Occipital lobe (tissue), 3 donors: ENCODE measurements at places on chromosomes 1 and 21.

GRCh38 chr1:115217150-115218033 lies 120.7 kb downstream of the NGF start:
- DNase-seq, result no peak

DNA sequence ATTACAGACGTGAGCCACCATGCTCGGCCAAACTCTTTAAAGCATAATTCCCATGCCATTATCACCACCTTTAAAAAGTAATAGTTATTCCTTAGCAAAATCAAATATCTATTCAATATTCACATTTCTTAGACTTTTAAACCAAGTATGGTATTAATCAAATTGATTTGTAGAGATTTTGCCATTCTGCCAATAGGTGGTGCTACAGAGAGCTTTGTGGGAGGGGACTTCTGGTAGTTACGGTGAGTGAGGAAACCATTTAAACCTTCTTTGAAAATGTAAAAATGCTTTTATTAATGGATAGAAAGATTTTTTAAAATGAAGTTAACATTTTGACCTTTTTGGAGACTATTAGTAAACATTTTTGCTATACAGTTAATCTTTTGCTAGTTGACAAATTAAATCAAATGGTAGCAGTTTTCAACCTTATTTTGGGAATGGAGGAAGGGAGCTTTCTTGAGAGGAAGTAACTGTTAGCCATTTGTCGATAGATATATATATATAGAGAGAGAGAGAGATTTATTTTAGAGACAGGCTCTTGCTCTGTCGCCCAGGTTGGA lies 19.3 kb downstream of the IARS2 start:
- DNase-seq, result no peak

DNA sequence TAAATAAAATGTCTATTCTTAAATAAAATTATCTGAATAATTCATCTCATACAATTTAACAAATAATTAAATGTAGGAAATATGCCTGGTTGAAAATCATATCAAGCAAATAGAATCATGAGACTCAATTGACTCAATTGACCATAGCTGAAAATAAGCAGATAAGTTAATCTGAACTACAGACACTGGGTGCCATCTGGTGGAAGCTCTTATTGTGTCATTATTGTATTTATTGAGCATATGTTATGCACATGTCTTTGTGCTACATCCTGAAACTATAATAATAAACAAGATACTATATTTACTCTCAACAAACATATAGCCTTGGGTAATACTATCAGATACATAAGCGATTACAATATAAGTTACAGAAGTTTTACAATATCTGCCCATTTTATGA lies 41.0 kb downstream of the BRINP3 start:
- DNase-seq, result no peak

GRCh38 chr1:48250572-48250971 lies 28.1 kb downstream of the SLC5A9 start:
- no peak for DNase-seq

- DNase-seq, result no peak
Observed at GRCh38 chr1:2451741-2452140, 24.3 kb upstream of the PLCH2 start.

DNA sequence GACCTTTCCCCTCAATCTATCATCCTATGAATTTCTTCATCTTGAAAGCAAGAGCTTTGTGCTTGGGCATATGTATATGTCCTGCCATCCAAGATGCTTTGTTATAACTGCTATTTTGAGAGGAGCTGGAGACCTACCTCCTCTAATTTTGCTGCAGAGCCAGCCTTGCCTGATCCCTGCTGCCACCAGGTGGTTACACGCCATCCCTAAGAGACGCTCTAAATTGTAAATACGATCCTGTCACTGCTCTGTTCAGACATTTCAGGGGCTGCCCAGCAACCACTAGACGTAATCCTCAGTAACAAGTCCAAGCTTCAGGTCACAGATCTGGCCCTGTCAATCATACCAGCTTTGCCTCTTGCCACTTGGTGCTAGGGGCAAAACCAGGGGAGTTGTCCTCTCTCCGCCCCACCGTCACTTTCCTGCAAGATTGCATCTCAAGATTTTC lies 32.9 kb downstream of the GPA33 start:
- no peak for DNase-seq

DNA sequence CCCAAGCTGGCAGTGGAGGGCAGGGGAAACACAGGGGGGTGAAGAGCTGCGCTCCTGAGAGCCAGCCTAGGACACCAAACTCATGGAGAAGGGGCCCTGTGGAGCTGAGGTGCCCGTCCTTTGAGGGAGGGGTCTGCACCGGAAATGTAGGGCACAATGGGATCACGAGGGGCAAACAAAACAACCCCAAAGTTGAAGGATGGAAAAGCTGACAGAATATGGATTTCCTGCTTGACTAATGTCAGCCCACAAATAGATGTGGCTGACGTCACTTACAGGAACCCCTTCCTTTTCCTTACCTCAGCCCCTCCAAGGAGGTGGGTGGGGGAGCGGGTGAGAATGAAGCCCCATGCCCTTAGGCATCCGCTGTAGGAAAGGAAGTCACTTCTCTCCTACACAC lies 110.9 kb downstream of the KCNN3 start:
- no peak for DNase-seq

- DNase-seq, result no peak
Observed at GRCh38 chr1:103101399-103101798, 6.9 kb downstream of the COL11A1 start.

GRCh38 chr1:1198423-1199140 lies 7.8 kb downstream of the TNFRSF18 start:
- DNase-seq, result no peak

DNA sequence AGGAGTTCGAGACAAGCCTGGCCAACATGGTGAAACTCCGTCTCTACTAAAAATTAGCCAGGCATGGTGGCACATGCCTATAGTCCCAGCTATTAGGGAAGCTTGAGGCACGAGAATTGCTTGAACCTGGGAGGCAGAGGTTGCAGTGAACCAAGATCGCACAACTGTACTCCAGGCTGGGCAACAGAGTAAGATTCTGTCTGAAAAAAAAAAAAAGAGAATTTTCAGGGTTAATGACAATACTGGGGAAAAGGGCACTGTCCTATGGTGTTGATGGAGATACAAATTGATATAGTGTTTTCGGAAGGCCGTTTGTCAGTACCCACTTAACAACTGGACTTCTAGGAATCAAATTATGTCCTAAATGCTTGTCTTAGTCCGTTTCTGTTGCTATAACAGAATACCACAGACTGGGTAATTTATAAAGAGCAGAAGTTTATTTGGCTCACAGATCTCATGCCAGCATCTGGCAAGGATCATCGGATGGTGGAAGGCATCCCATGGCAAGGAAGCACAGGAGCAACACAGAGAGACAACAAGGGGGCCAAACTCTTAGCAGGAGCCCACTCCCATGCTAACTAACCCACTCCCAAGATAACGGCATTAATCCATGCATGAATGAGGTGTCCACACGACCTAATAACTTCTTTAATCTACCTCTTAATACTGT lies 41.3 kb downstream of the ZBTB8A start:
- no peak for DNase-seq
